ENCODE measurements at places on chromosomes 11 and 22. TPM values are rescaled to one million over a fixed set of nuclear protein-coding genes. Genes with fewer than 3 reads are reported as not detected.

Gene BBS1
- 15.2 TPM for total RNA-seq

DNA sequence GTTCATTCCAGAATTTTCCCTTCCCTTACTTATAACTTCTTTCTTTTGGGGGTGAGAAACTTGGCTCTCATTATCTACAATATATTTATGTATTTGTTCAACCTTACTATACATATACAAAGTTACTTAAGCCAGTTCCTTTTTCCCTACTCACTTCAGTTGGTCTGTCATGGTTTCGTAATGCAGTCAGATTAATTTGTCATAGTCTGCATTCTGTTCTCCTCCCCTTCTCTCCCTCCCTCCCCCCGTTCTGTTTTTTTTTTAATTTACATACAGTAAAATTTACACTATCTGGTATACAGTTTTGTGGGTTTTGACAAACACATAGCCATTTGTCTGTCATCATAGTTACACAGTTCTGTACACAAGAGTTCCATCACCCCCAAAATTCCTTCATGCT is 71.8 kb upstream of the ADORA2A start:
- H3K27ac ChIP-seq = peak overlapping the region; percentile 32
- DNase-seq = no peak
- H3K27me3 ChIP-seq = no peaks in the 10 kb centered on the region
- peaks cover 20% of the 10 kb centered on the region for H3K4me1 ChIP-seq
- peaks cover 21% of the 10 kb centered on the region for H3K36me3 ChIP-seq
- no peak overlapping the region for H3K4me3 ChIP-seq

GRCh38 chr11:94956963-94957362 is 16.4 kb downstream of the CWC15 start:
- no peak overlapping the region for H3K4me3 ChIP-seq
- peaks cover 6% of the 10 kb centered on the region for H3K27me3 ChIP-seq
- H3K27ac ChIP-seq = no peak overlapping the region
- H3K4me1 ChIP-seq = no peaks in the 10 kb centered on the region
- no peak for DNase-seq

DNA sequence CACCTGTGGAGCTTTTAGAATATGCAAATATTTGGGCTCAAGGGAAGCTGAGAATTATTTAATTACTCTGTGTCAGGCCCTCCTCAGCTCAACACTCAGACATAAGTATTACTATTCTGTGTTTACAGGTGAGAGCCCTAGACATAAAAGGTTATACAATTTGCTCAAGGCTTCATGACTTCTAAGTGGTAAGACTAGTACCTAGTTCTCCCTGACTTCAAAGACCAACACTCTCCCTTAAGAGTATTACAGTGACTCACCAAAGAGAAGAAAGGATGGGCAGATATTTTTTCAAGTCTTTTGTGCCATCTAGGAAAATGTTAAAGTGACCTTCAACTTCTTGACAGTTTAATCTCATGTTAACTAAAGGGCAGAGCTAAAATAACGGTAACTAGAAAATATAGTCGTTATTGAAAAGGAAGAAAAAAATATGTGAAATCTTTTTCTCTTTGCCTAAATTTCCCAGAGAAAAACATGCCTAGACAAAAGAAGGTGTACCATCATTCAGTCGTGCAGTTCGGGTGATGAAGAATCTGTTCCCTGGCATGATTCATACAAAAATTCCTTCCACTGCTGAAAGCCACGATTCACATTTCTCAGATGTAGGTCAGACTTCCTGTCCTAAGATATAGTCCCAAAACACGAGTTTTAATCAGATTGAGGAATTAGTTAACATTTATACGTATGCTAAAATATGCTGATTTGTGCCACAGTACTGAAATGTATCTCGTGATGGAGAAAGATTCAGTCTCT is 849.1 kb upstream of the API5 start:
- no peaks in the 10 kb centered on the region for H3K4me1 ChIP-seq
- H3K36me3 ChIP-seq = no peaks in the 10 kb centered on the region
- H3K27me3 ChIP-seq = no peaks in the 10 kb centered on the region
- no peak overlapping the region for H3K27ac ChIP-seq
- no peak for DNase-seq
